ENCODE measurements at places on chromosomes 12 and 14.

DNA sequence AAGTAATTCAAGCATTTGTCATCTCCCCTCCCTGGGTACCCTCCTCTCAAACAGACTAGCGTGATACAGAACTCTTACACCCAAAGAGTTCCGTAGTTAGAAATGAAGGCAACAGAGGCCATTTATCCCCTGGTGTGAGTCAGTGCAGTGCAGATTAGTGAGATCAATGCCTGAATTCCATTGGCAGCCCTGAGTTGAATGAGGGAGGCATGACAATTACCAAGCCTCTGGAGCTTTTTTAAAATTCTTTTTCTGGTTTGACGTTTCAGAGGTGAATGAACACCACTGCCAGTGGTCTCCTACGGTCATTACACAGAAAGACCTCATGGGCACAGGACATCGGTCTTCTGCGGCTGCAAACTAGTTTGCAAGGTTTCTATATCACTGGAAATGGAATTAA lies 94.4 kb downstream of the PRIMA1 start:
- DNase-seq, result no peak

DNA sequence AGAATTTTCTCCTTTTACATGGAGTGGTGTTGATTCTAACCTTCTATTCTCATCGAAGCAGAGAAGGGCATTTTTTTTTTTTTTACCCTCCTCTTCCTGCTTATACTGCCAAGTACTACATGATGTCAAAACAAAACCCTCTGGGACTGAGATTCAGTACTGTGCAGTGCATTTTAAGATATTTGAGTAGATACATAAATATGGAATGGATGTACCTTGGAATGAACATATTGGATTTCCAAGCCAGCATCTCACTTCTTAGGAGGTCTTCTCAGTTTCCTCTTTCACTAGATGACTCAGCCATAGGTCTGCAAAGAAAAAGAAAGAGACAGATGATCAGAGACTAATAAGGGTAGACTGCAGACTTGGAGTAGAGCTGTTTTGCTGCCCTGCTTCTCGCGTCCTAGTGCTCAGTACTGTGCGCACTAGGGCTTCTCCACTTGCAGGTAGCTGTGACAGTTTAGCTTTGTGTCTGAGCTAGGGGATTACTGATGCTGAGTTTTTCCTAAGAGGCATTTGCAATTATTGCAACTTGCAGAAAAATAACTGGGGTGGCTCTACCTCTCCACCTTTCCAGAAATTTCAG lies 20.4 kb downstream of the TPH2 start:
- peak; percentile 44 for DNase-seq

- no peak for DNase-seq
These were observed 1.8 kb downstream of the TRPV4 start for GRCh38 chr12:109831365-109831764.

DNA sequence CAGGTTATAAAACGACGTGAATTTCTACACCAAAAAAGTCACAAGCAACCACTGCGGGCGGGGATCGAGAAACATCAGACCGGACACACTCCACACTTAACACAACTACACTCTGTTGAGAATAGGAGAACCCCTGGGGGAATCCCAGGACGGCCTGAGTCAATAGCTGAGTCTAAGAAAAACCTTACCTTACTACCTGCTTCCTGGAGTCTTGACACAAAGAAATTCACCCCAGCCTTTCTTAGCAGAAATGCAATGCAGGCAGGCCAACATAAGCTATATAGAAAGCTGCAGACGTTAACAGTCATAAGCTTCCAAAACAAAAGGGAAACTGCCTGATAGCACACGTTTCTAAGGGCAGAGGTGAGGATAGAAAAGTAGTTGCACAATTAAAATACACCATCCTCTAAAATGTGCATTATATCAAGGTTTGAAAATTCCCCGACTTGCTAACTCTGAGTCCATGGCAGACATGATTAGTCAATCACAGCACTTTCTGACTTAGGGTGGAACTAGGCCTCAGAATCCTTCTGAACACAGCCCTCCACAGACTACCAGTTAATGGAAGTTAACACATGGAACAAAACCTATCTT lies 68.0 kb downstream of the CCDC88C start:
- DNase-seq, result no peak

- no peak for DNase-seq
These were observed 170.6 kb downstream of the PRKCH start for GRCh38 chr14:61491876-61492434.

DNA sequence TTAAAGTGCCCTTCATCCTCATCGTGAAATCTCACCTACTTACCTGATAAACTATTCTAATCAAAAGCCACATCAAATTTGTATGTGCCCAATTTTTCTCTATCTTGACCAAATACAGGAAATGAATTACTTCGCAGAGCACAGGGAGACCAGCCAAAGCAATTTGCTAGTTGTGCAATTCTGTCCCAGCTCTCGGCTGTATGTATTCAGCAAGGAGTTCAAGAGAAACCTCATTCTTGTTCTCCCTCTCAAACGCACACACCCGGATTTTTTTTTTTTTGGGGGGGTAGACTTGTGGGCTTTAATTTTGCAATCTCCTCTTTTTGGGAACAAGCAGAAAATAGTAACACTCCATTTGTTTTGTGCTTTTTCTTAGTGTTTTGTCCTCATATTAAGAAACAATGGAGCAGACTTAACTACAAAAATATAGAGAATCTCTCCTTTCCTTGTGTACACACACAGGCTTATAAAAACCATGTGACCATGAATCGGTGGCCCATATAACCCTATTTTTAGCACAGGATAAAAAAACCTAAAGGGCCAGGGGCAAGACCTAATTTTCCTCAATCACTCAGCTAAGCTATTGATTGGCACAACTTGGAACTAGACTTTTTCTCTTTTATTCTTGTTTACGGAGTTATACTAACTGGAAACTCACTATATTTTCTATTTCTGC lies 64.2 kb downstream of the MBIP start:
- no peak for DNase-seq

DNA sequence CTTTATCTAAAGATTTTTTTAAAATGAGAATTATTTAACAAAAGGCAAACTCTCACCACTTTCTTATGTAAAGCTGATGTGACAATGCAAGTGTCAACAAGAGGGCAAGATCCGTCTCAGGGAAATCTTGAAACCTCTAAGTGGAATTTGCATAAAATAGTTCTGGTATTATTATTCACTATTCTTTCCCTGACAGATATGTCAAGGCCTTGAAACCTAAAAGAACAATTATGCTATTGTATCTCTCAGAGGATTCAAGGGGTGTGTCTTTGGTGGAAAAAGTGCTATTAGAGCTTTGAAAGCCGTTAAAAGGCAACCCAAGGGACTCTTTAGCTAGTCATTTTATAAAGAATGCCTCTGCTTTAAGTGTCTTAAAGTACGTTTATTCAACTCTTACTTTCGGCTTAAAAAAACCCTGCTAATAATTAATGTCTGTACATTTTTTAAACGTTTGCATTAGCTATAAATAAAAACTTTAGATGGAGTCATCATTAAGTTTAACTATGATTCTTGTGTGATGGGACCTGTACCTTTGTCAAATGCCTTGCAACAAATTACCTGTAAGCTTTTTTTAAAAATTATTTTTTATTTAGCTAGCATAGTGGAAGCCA lies 585.5 kb downstream of the VRK1 start:
- DNase-seq, result no peak

DNA sequence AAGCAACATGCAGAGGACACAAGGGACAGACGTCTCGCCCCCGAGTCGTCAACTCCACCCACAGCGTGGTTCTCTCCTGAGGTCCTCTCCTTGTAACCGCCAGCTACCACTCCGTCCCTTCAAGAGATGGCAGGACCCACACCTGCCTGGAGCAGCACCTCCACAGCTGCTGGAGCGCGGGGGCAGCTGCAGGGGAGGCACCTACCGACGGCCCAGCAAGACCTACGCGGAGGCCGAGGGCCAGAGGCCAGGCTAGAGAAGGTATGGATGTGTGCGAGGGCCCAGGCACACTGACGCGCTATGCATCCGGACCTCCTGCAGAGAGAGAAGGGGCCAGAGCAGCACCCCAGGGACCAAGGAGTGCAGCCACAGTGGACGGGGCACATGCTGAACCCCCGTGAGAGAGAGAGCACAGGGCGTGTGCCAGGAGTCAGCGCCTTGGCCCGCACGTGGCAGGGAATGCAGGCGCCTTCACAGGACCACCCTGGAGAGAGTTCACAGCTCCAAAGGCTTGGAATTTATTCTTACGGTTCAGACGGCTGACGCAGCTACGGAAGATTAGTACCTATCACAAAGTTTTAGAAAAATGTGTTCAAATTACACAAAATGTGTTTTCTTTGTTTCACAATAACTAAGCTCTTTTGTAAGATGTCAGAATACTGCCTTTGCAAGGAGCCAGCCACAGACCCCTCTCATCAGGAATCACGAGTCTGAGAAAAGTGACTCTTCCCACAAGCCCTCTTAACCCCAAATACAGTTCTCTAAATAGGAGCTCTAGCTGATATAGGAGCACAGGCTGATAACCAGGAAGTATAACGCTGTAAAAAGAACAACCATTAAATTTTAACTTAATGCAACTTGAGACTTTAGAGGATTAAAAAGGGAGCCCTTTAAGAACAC lies 36.8 kb downstream of the CDC42BPB start:
- DNase-seq, result no peak

DNA sequence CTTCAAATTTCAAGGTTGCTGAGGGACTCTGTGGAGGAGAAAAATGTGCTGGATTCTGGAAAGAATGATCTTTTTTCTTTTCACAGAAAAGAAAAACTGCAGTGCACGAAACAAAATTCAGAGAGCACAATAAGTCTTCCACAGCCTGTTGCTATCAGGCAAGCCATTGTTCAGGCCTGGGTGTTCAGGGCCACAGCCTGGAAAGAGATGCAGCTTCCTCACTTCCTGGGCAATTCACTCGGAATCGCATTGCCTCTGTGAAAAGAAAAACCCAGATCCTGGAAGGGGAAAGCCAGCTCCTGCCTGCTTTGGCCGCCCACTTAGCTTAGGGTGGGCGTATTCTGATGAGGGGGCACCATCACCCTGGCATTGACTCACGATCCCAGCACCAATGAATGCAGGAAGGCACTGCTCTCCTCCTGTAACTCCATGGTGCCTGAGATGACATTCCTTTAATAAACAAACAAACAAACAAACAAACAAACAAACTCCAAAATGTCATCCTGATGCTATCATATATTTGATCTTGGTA lies 863.9 kb downstream of the BCL11B start:
- no peak for DNase-seq

DNA sequence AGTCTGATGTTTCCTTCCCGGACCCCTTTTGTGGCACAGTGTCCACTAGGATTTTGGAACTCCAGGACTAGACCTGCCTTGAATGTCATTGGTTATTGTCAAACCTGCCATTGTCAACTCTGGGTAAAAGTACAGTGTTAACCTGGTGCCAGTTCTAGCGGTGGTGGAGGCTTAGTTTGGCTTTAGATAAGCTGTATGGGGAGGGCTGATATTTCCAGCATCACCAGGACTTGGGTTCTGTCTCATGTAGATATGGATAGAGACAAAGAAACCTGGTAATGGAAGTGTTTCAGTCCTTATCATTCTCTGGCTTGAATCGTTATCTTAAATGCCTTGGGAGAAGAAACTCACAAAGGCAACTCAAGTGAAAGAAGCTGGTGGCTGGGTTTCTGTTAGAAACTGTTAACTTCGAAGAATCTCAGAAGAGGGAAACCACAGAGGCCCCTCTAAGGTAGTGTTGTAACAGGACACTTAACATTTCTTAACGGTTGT lies 10.6 kb downstream of the CHST11 start:
- DNase-seq, result no peak

GRCh38 chr12:131808744-131809371 lies 19.3 kb upstream of the MMP17 start:
- no peak for DNase-seq
